ENCODE measurements at places on chromosomes 4 and X.

GRCh38 chr4:30720021-30720660 lies at the start of gene PCDH7:
Gene PCDH7 (plus strand): TSS chr4:30720369. CDS start chr4:30721423, 1,054 bp downstream.
- no peak for DNase-seq

DNA sequence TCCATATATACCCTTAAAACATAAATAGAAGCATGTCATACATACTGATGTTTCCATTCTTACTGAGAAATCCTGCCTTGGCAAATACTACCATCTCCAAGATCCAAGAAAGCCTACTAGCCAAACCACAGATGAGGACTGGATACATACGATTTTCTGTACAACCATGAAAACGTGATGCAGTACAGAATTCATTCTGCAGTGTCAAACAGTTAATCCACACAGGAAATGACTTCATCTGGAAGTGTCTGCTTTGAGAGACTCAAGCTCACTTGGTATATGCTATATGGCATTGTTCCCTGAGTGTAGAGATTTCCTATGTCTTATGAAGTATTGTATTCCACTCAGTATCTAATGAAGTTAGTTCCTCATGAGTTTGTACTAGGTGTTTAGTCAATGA lies 94.3 kb downstream of the CT47B1 start:
- DNase-seq: no peak

GRCh38 chr4:185775792-185776555 lies 36.0 kb downstream of the SORBS2 start:
- DNase-seq: no peak

- no peak for DNase-seq
These were observed 49.2 kb downstream of the MFAP3L start for GRCh38 chr4:169976951-169977350.

DNA sequence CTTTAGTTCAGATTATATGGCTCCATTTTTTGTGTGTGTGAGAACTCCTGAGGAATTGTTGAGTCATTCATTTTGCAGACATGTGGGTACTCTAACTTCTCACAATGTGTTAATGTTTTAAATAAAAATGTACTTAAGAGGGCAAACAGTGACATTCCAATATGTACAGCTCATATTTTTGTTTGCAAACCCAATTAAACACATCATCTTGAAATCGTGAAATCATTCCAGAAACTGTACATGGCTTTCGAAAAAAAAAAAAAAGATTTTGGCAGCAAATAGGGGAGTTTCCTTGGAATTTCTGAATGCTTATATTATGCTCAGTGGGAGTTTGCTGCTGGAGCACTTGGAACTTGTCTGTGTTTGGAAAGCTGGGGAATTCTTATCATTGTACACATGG lies 85.0 kb downstream of the HPGD start:
- no peak for DNase-seq
